ENCODE measurements at places on chromosomes 3 and 15.

GRCh38 chr3:9690451-9691450 is 12.9 kb upstream of the CPNE9 start:
- no peak for DNase-seq

GRCh38 chr15:69107025-69107620 is 53.3 kb upstream of the GLCE start:
- DNase-seq: no peak

DNA sequence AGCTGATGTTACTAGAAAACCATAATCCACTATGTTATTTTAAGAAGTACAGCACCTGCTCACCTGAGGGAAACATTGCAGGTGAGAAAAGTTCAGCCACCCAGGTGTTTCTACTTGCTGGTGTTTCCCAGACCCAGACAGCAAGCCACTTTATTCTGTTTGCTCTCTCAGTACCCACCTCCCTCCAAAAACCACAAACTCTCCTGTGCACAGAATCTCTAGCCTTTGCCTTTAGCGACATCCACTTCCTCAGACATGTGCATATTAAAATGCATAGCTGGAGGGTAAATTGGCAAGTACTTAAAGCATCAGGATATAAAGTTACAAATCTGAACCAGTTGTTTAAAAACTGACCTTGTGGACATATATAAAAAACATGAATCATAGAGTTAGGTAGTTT is 36.7 kb downstream of the VGLL3 start:
- DNase-seq: no peak

GRCh38 chr3:72391659-72392058 is 456.6 kb downstream of the SHQ1 start:
- DNase-seq: no peak

DNA sequence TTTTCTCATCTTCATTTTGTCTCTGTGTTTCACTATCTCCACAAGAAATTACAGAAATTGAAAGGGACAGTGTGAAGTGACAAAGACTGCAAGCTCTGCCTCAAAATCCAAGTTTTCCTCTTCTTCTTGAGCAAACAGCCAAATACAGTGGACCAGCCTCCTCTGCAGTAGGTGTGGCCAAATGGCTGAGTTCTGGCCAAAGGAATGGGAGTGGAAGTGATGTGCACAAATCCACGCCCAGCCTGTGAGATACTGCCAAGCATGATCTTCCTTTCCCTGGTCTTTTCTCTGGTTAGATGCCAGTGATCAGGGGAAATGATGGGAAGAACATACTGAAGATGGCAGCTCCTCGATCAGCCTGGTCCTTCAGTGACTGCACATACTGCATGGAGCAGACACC is 111.0 kb upstream of the CPNE4 start:
- DNase-seq: no peak

- no peak for DNase-seq
Measured at GRCh38 chr3:23111797-23112196, 91.3 kb upstream of the UBE2E2 start.

DNA sequence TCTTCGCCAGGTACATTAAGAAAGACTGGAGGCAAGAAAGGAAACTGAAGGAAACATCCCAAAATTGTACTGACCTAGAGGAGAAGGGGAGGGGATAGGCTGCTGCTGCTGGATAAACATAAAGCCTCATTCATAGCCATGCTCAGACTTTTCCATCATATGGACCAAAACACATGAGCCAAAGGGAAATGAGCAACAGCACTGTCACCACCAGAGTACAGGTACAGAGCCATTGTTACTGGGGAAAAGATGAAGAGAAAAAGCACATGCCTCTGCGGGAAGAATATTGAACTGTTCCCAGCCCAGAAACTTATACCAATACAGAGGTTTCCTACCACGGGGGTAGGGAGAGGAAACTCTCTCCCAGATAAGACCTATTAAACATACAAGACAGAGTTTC is 861.9 kb downstream of the NTRK3 start:
- DNase-seq: no peak

GRCh38 chr15:74400313-74400860 is 32.9 kb upstream of the CYP11A1 start:
- peak; percentile 42 for DNase-seq

GRCh38 chr15:95024351-95024750 is 793.0 kb downstream of the MCTP2 start:
- DNase-seq: peak; percentile 33

- no peak for DNase-seq
Measured at GRCh38 chr3:133478624-133479023, 78.8 kb downstream of the BFSP2 start.

- peak; percentile 27 for DNase-seq
Measured at GRCh38 chr3:120791913-120792312, 49.4 kb downstream of the GTF2E1 start.

DNA sequence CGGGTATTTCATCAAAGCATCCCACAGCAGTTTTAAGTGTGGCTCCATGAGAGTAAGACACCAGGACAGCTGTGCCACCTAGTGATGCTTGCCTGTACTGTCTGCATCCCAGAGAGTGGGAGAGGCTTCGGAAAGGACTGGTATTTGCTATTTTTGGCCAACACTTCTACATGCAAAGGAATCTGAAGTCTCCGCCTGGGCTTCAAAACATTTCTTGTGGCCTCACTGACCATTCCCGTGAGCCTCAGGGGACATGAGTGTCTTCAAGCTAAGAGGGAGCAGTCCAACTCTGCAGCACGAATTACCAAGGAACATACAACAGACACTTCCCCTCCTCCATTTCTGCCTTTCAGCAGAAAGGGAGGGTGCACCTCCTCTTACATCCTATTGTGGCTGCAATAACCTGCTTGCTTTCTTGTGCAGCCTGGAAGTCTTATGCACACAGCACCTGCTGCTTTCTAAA is 177.5 kb downstream of the RORA start:
- peak; percentile 50 for DNase-seq

GRCh38 chr3:190336516-190337189 is 14.4 kb upstream of the CLDN1 start:
- no peak for DNase-seq

DNA sequence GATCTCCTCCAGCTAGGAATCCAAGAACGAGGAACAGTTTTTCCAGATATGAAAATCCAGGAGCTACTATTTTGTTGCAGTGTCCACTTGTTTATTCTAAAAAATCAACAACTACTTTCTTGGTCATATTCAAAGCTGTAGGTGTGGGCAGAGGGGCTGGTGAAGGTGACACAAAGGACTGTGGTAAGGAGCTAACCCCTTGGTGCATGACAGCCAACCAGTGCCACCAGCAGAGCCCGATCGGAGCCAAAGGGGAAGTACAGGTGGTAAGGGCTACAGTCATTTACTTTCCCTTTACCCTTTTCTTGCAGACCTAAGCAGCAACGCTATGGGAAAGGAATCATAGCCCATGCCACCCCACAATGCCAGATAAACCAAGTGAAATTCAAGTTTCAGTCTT is 30.7 kb downstream of the PLA1A start:
- no peak for DNase-seq

DNA sequence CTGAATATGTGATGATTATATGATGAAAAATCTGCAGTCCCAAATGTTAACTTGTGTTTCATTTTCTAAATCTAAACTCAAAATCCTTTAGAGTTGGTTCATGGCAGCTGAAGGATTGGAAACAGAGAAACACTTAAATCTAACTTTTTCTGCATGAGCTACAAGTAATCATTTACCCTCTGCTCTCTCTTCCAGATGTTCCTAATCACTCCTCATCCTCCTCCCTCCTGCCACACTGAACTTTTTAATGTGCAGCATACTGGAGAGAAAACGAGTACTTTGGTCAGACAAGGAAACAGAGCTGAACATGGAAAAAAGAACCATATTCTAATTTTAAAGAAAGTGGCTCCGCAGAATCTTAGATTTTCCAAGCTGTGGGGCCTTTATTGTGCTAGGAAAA is 321.2 kb upstream of the COL8A1 start:
- no peak for DNase-seq

GRCh38 chr15:67411486-67411885 is 109.4 kb upstream of the C15orf61 start:
- peak; percentile 51 for DNase-seq

GRCh38 chr3:156445117-156446090 is 109.5 kb downstream of the SSR3 start:
- no peak for DNase-seq

DNA sequence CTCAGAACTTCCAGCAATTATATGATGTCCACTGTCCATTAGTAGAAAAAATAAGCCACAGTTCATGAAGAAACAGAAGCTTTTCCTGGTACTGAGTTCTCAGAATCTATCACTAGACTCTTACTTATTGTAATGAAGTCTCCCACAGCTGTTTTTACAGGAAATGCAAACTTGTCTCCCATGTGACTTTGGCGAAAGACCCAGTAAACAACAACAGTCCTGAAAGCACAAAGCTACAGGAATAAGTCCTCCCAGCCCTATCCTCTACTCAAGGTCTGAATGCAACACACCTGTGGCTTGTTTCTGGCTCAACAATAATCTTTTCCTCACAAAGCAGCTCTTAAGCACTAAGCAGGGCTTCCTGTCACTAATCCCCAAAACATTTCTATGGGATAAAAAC is 55.9 kb downstream of the EOMES start:
- peak; percentile 42 for DNase-seq

- DNase-seq: no peak
Measured at GRCh38 chr3:174028673-174029072, 631.1 kb downstream of the NLGN1 start.

GRCh38 chr3:53628536-53629401 is 134.4 kb downstream of the CACNA1D start:
- DNase-seq: no peak

DNA sequence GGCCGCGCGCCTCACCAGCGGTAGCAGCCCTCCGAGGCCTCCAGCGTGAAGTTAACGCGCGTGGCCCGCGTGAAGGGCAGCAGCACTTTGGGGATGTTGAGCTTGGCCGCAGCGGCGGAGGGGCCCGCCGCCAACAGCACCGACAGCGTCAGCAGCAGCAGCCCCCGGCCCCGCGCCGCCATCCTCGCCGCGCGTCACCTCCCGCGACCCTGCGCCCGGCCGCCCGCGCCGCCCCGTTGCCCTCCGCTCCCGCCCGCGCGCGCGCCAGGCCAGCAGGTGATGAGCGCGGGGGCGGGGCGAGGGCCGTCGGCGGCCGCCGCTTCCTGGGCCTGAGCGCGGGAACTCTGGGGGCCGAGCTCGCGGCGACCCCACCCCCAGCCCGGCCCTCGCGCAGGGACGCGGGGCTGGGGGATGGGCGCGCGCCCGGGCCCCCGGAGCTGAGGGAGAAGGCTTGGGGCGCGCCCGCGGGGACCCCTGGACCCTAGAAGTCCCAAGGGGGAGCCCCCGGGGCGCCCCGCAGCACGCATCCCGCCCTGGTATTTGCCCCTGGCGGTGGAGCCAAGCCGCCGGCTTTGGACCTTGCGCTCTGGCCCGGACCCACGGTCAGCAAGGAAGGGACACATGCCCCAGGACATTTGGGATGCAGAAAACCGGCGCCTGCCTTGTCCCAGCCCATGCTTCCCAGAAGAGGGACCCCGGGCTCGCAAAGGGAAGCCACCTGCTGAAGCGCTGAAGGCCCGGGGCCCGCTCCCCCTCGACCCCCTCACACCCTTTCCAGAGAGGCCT is at the start of gene NUP210:
TSS of gene NUP210 (minus strand) at position 278 of the 786 bp plus-strand sequence. CDS start at position 182, 96 bp downstream.
- DNase-seq: no peak

DNA sequence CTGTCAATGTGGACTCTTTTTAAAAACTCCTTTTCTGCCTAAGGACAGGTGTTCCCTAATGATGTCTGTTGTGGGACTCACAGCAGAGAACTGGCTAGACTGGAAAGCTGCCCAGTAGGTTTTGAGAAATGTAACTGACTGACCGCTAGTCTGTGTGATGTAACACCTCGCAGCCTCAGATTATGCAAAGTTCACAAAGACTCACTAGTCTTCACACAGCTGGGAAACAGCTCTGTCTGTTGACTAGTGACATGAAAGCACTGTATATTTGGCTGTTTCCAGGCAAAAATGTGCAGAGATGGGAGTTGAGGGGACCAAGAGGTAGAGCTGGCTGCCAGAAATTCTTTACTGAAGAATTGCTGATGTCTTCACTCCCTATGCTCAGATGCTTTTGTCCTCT is 10.3 kb downstream of the PDZRN3 start:
- peak; percentile 57 for DNase-seq

- DNase-seq: no peak
Measured at GRCh38 chr3:194952841-194953241, 267.2 kb downstream of the FAM43A start.

GRCh38 chr3:64861684-64862083 is 173.9 kb upstream of the ADAMTS9 start:
- DNase-seq: no peak

GRCh38 chr3:9167222-9167621 is 82.2 kb downstream of the SRGAP3 start:
- DNase-seq: no peak

- DNase-seq: no peak
Measured at GRCh38 chr15:81105545-81105944, 28.5 kb upstream of the CFAP161 start.

- peak; percentile 98 for DNase-seq
Measured at GRCh38 chr15:39171944-39172368, 408.9 kb upstream of the THBS1 start.

DNA sequence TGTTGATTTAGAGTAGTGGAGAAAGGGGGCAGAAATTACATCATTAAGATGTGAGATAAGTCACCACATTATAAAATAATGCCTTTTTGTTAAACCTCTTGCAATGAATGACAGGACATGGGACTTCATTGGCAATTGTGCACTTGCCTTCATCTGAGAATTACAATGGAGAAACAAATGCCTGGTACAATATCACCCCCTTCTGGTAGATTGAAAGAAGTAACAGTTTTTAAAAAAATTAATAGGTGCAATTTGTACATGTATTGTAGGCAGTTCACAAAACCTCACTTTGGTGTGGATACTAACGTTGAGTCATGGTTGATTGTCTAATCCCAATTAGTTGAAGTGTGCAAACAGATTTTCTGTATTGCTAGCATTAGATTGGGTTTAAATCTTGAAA is 4.6 kb upstream of the P2RY14 start:
- DNase-seq: peak; percentile 62

DNA sequence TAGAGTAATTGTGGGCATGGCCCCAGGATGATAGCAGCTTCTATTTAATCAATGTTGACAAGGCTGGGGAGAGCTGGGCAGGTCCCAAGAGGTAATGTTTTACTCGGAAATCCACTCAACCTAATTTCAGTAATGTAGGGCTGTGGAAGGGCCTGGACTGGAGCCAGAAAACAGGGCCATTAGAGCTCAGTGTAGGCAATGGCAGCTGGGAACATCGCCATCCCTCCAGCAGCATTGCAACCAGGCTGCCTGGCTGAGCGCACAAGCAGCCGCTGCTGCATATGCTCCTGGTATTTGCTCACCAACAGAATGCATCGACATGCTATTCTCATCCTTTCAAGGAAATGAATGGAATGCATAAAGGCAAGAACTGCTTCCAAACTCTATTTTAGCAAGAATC is 90.0 kb downstream of the GAP43 start:
- DNase-seq: peak; percentile 70

DNA sequence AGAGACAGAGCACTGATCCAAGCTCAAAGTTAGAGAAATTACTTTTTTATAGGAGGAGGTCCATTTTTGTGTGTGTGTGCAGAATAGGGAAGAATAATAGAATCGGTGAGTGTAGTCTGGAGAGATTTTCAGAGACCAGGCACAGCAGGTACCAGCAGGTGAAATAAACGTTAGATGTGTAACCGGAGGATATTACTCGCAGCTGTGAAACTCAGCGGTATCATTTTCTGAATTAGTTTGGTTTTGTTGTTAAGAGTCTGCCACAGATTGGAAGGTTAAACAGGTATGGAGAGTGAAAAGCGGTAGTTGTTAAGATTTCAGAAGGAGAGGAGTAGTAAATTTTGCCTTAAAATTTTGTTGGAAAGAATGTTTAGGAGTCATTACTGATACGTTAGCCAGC is 69.9 kb downstream of the RGMA start:
- DNase-seq: no peak

GRCh38 chr15:88299497-88299896 is 43.0 kb upstream of the NTRK3 start:
- no peak for DNase-seq
